Activated T-helper 1 cell treated with anti-CD3 and anti-CD28 coated beads, Interleukin-2, amount 50 U/mL, for 16 hours (primary cell): ENCODE measurements at places on chromosomes 16 and 17.

- DNase-seq = no peak
These were observed 756.4 kb downstream of the CDH11 start for GRCh38 chr16:64365448-64365931.

- DNase-seq = no peak
These were observed 151.6 kb downstream of the SOCS1 start for GRCh38 chr16:11104168-11105037.

- DNase-seq = no peak
These were observed 5.3 kb downstream of the KRT28 start for GRCh38 chr17:40794466-40794865.

- no peak for DNase-seq
These were observed 13.1 kb upstream of the BCAR1 start for GRCh38 chr16:75264457-75264998.

GRCh38 chr16:4686497-4687210 is 6.7 kb upstream of the NUDT16L1 start:
- DNase-seq = no peak

DNA sequence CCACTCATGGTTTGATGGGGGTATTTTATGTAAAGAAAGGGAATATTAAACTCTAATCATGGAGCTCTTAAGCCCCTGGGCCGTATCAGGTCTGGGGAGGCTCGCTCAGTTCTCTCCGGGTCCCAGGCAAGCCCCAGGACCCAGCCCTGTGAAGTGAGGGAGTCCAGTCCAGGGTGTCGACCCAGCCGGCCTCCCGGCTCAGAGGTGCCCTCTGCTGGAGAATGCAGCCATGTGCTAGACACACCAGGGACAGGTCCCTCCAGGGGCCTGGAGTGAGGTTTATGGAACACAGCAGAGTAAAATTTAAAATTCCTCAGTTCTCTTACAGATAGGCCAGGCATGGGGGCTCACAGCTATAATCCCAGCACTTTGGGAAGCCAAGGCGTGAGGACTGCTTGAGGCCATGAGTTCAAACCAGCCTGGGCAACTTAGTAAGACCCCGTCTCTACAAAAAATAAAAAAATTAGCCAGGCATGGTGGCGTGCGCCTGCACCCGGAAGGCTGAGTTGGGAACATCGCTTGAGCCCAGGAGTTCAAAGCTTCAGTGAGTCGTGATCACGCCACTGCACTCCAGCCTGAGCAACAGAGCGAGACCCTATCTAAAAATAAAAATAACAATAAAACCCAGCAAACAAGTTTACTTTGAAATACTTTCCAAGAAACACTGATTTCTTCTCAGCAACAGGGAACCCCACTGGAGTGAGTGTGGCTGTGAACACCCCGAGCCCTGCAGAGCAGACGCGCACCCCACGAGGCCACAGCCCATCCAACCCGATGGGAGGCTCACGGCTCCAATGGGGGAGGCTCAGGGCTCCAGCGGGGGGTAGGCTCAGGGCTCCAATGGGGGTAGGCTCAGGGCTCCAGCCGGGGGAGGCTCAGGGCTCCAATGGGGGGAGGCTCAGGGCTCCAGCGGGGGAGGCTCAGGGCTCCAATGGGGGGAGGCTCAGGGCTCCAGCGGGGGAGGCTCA is 72.2 kb downstream of the ZNF778 start:
- peak; percentile 33 for DNase-seq

DNA sequence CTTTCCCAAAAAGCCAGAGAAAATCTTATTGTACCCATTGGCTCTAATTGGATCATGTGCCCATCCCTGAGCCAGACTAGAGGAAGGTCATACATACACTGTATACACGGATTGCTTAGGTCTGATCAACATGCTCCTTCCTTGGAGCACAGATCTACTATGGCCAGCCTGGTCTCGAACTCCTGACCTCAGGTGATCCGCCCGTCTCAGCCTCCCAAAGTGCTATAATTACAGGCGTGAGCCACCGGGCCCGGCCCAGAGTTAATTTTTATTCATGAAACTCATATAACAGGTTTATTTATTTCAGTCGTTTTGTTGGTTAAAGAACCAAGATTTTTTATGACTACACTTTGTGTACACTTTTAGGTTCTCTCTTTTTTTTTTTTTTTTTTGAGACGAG is 1.2 kb upstream of the TAOK1 start:
- DNase-seq = no peak

- DNase-seq = no peak
These were observed 63.2 kb upstream of the MARCHF10 start for GRCh38 chr17:62871291-62871690.

- no peak for DNase-seq
These were observed 48.3 kb downstream of the ARHGAP23 start for GRCh38 chr17:38476549-38476948.

GRCh38 chr17:76199469-76199868 is 40.8 kb downstream of the RNF157 start:
- peak; percentile 17 for DNase-seq

DNA sequence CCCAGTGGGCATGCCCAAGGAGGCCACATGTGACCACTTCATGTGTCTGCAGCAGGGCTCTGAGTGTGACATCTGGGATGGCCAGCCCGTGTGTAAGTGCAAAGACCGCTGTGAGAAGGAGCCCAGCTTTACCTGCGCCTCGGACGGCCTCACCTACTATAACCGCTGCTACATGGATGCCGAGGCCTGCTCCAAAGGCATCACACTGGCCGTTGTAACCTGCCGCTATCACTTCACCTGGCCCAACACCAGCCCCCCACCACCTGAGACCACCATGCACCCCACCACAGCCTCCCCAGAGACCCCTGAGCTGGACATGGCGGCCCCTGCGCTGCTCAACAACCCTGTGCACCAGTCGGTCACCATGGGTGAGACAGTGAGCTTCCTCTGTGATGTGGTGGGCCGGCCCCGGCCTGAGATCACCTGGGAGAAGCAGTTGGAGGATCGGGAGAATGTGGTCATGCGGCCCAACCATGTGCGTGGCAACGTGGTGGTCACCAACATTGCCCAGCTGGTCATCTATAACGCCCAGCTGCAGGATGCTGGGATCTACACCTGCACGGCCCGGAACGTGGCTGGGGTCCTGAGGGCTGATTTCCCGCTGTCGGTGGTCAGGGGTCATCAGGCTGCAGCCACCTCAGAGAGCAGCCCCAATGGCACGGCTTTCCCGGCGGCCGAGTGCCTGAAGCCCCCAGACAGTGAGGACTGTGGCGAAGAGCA is 4.4 kb downstream of the WFIKKN2 start:
- no peak for DNase-seq

GRCh38 chr17:73769479-73769878 is 125.2 kb upstream of the SDK2 start:
- no peak for DNase-seq

GRCh38 chr17:2050300-2051060 is 4.4 kb upstream of the HIC1 start:
- no peak for DNase-seq

DNA sequence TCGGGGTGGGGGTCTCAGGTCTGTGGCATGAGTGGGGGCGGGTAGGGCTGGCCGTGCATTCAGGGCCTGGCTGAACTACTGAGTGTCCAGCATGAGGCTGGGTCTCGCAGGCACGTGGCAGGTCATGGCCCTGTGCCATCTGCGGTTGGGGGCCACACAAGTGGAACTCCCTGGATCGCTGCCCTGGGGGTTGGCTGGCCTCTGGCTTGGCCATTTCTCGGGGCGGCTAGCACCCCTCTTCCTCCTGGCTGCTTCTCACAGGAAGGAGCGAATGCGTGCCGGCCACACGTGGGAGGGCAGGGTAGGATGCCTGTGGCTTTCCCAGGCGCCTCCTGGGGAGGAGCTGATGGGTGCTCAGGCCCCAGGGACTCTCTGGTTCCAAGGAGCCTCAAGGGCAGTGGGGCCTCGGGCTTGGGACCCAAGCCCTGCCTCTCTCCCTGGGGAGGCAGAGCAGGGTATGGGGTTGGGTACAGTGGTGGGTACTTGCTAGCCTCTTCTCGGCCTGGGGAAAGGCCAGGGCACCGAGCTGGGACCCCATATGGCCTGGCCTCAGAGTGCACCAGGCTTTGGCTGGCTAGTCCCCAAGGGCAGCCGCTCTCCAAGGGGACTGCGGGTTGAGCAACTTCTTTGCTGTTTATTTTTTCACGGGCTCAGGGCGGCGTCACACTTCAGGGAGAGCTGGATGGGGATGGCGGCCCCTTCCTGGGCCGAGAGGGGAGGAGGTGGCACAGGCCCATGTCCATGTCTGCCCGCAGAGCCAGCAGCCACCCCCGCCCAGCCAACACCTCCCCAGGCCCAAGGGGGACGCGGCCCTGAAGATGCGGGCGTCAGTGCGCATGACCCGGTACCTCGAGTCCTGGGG is 37.5 kb downstream of the ADCY7 start:
- no peak for DNase-seq

GRCh38 chr17:67258821-67259468 is 13.9 kb upstream of the HELZ start:
- no peak for DNase-seq

DNA sequence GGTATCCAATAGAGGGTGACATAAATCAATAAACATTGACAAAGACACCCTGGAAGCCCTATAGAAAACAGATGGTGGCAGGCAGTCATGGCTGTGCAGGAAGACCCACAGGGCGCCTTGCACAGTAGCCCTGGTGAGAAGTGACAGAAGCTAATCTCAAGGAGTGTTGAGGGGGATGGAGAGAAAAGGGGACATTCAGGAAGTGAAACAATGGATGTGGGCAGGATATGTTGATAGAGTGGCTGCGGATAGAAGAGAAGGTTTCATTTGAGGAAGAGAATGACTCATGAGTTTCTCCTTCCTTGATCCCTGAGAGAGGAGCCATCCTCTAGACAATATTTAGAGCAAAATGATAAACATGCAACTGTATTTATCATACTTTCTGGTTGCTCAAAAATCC is 468.8 kb upstream of the HSBP1 start:
- DNase-seq = no peak

DNA sequence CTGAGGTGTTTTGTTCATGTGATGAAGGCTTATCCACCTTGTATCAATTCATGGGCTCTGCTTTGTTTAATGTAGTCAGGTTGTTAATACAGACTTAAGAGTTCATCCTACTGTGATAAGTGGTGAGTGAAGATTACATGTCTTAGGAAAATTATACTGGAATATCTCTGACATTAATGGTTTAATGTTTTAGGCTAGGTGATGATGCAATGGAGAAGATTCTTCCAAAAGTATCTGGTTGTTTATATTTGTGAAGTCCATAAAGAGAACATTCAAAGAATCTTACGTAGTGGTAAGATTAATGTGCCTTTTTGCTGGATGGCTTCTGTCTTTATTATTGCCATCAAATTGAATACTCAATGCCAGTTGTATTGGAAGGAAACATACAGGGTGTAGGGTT is 236.4 kb downstream of the BCAS3 start:
- DNase-seq = no peak

GRCh38 chr17:17837966-17838962 is 1.5 kb upstream of the SREBF1 start:
- no peak for DNase-seq

DNA sequence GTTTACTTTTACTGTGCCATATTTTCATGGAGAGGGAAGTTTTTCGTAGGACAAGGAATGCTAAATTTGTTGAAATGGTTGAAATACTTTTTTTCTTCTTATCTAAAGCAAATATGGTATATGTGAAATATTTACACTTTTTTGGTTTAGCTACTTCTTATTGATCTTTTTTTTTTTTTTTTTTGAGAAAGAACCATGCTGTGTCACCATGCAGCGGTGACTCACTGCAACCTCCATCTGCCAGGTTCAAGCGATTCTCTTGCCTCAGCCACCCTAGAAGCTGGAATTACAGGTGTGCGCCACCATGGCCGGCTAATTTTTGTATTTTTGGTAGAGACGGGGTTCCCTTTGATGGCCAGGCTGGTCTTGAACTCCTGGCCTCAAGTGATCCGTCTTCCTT is 100.5 kb downstream of the FTO start:
- DNase-seq = no peak

GRCh38 chr17:49845321-49845720 is 2.5 kb downstream of the TAC4 start:
- DNase-seq = no peak

GRCh38 chr17:65733314-65733713 is 171.9 kb upstream of the AXIN2 start:
- no peak for DNase-seq

- DNase-seq = no peak
These were observed 16.0 kb downstream of the BAIAP2 start for GRCh38 chr17:81050645-81051625.

DNA sequence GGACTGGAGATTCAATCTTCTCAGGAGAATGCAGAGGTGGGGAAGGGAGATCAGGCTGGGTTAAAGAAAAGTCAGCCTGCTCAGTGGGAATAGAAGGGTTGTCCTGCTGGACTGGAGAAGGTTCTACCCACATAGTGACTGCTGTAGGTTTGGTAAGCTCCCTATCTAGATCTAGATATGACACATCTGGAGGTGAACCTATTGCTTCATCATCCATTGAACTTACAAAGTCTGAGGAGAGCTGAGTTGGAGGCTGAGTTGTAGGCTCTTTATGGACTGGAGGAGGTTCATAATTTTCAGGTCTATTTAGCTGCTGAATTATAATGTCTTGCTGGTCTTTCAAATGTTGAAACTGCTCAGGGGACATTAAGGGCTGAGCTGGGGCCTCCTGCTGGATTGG is 46.0 kb upstream of the NF1 start:
- DNase-seq = no peak

DNA sequence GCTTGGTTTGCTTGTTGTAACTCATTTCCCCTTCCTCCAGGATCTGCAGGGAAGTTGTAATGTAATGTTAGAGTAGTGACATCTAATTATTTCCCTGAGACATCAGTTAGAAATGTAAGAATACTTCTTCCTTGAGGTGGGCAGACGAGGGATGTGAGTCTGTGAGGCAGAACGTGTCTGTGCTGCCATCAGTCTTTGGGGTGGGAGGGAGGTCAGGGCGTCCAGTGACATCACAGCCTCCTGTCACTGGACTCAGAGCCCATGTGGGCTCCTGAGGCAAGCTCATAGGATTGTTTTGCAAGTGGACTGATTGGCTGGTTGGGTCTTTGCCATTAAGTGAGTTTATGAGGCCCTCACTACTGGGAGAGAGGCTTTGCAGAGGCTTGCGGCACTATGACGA is 188.8 kb downstream of the CCDC182 start:
- DNase-seq = no peak

GRCh38 chr16:82010649-82011048 is 621 bp downstream of the SDR42E1 start:
- DNase-seq = no peak

- no peak for DNase-seq
These were observed 4.0 kb downstream of the WNK4 start for GRCh38 chr17:42784409-42784808.
